Amygdala (tissue), 56 donors: ENCODE measurements at places on chromosomes 2 and 18.

DNA sequence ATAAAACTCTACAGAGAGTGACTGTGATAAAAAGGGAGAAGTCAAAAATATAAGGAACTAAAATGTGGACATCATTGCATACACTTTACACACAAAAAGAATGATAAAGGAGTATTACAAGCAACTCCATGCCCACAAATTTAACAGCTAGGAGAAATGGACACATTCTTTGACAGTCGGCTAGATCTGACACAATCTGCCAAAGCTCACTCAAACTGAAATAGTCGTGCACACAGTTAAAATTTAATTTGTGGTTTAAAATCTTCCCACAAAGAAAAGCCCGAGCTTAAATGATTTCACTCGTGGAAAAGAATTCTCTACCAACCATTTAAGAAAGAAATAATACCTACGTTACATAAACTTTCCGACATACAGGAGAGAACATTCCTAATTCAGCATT lies 132.4 kb downstream of the ZAP70 start:
- DNase-seq = no peak

- DNase-seq = no peak
Measured at GRCh38 chr2:127504552-127505430, 21.5 kb downstream of the IWS1 start.

- DNase-seq = no peak
Measured at GRCh38 chr2:200762127-200762526, 49.6 kb upstream of the BZW1 start.

GRCh38 chr2:135736546-135736945 lies 5.1 kb upstream of the UBXN4 start:
- DNase-seq = no peak

- DNase-seq = no peak
Measured at GRCh38 chr2:76759634-76760366, 762.4 kb downstream of the LRRTM4 start.

GRCh38 chr2:145736871-145737270 lies 1217.0 kb upstream of the ZEB2 start:
- no peak for DNase-seq

DNA sequence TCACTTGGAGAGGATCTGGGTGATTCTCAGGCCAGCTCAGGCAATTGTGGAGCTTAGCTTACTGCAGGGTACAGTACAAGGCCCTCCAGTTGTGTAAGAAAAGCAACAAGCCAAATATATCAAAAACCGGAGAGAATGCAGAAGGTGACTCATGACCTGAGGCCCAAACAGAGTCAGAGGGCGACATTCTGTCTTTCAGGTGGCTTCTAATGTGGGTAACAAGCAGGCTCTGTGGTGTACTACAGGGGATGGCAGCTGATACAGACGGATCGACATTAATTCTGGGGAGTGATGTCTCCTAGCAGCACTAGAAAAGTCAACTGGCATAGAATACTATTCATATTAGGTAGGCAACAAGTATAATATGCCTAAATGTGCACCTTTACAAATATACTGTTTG lies 219.5 kb upstream of the SOX11 start:
- DNase-seq = no peak

- no peak for DNase-seq
Measured at GRCh38 chr2:106953236-106953635, 67.3 kb upstream of the ST6GAL2 start.

DNA sequence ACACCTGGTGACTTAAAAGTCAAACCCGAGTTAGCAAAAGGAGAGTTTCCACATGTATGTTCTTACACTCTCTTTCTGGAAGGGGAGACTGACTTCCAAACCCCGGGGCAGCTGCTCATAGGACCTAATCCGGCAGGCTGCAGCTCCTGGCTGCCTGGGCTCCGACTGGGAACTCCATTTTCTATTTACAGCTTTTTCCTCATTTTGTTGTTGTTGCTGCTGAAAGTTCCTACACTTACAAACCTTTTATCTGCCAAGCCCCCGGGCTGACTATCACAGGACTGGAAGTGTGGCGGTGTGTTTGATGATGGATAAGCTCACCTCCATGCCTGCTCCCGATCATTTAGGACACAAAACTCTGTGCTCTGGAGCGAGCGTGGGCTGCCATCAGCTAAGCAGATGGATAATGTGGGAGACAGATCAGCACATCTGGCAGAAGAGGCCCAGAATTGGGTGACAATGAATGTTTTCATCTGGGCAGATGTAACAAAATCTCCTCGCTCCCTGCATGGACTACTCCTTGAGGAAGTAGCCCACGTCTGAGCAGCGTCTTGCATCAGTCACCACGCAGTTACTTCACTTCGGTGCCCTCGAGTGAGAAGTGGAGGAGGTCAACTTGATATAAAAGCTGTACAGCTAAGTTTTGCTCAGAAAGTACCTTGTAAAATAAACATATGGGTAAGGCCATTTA lies 114.4 kb upstream of the COPS8 start:
- DNase-seq = no peak

- no peak for DNase-seq
Measured at GRCh38 chr18:41703744-41704530, 251.1 kb upstream of the PIK3C3 start.

- no peak for DNase-seq
Measured at GRCh38 chr2:197925204-197925603, 120.8 kb downstream of the PLCL1 start.

DNA sequence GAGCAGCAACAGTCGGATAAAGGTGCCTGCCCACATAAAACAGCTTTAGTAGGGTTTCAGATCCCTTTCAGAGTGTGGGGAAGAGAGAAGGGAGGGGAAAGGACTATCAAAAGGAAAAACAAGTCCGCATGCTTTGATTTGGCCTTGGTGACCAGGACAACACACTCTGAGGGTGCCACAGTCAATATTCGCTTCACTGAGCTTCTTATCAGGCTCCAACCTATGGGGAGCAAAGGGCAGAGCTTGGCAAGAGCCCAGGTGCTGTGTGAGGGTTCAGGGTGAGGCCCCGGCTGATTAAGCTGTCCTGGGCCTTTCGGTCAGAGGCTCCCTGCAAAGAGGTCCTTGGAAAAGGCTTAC lies 237.4 kb upstream of the SMAD2 start:
- DNase-seq = no peak

GRCh38 chr18:46756025-46756558 lies 761 bp downstream of the ST8SIA5 start:
- DNase-seq = no peak

- DNase-seq = no peak
Measured at GRCh38 chr2:240557808-240558207, at the start of gene ANKMY1. Gene ANKMY1, minus strand, starts transcription at chr2:240557988. Its CDS starts 653 bp downstream, at chr2:240557335.

GRCh38 chr18:43620936-43621335 lies 343.6 kb upstream of the SYT4 start:
- DNase-seq = no peak

DNA sequence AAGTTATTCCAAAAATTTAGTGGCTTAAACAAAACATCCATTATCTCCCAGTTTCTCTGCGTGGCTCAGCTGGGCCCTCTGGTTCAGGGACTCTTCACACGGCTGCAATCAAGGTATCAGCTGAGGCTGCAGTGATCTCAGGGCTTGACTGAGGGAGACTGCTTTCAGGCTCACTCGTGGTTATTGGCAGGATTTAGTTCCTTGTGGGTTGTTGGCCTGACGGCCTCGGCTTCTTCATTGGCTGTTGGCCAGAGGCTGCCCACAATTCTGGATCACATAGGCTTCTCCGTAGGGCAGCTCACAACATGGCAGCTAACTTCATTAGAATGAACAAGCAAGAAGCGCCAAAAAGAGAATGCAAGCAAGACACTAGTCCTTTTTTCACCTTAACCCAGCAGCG lies 90.1 kb downstream of the ABI2 start:
- no peak for DNase-seq

- no peak for DNase-seq
Measured at GRCh38 chr2:186551323-186552050, 38.4 kb upstream of the ITGAV start.

GRCh38 chr2:232502911-232503808 lies 15.5 kb upstream of the ECEL1 start:
- DNase-seq = no peak

DNA sequence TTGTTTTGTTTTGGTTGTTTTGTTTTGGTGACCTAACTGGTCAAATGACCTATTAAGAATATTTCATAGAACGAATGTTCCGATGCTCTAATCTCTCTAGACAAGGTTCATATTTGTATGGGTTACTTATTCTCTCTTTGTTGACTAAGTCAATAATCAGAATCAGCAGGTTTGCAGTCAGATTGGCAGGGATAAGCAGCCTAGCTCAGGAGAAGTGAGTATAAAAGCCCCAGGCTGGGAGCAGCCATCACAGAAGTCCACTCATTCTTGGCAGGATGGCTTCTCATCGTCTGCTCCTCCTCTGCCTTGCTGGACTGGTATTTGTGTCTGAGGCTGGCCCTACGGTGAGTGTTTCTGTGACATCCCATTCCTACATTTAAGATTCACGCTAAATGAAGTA lies at the start of gene TTR:
Gene TTR, plus strand, starts transcription at position 250 of the 400 bp plus-strand sequence. Its CDS starts 26 bp downstream, at position 276.
- DNase-seq = no peak

GRCh38 chr2:181468811-181469210 lies 11.6 kb downstream of the ITGA4 start:
- no peak for DNase-seq

DNA sequence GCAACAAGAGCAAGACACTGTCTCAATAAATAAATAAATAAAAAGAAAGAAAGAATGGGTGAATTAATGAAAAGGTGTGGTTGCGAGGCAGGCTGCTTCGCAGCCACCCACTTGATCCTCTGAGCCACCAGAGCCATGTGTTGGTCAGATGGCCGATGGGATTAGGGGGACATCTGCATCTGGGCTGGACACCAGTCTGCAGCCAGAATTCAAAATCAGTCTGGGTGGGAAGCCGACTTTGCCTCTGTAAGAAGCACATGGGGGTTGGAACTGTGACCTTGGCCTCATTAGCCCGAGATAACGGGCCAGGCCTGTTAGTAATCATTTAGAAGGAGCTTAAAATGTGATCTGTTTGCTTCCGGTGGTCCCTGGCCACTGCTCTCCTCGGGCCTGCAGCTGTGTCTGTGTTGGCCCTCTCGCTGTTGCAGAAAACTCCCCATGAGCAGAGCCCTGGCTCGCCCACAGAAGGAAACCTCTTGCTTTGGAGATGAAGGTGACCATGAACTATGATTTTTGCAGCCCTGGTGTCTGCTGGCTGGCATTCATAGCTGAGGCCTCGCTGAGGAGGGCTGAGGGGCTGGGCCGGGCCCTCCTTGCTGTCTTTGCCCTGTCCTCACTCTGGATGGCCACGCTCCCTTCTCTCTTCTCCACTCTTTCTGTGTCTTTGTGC lies 94.4 kb downstream of the DYSF start:
- DNase-seq = no peak

DNA sequence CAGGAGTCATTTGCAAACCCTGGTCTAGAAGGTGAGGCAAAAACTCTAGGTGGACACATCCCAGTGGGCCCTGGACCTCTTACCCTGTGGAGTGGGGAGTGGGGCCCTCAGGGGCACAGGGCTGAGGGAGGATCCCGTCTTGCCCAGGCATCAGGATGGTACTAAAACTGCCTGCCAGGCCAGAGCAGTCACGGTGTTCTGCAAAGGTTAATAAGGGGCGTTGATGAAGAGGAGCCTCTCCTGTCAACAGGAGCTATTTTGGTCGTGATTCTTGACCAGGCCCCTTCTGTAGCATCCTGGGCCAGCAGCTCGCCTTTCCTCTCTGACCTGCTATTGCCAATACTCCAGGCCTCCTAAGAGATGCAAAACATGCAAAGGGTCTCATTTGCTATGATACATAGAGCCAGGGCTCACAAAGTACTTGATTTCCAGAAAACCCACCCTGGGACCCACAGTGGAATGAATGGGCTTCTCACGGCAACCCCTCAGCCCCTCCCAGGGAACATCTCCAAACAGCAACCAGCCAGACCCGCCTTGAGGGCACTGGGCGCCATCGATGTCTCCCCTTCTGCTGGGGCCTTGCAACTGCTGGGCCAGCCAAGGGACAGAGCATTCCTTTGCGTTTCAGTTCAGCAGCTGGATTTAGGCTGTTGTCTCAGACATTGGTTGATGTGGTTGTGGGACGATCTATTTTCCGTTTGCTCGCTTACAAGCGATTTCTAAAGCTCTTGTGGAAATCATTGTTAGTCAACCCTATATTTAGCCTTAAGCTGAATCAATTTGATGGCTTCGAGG lies 111.1 kb downstream of the PDCL3 start:
- DNase-seq = no peak

DNA sequence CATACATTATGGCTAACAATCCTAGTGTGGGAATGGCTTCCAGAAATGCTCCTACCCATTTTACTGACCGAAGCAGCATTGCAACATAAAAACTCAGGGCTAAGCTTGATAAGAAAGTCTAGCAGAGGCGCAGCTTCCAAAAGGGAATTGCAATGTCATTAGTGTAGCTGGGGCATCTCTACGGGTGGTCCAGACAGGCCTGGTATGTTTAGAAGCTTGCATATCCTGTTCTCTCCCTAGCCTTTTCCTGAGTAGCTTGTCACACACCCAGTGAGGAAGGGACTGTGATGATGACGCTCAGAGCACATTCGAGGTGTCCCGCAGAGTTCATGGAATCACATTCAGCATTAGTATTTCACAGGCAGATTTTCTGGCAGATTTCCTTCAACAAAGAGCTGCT lies 38.0 kb upstream of the COL5A2 start:
- no peak for DNase-seq

GRCh38 chr2:234955971-234956509 lies 4.2 kb downstream of the SH3BP4 start:
- no peak for DNase-seq

DNA sequence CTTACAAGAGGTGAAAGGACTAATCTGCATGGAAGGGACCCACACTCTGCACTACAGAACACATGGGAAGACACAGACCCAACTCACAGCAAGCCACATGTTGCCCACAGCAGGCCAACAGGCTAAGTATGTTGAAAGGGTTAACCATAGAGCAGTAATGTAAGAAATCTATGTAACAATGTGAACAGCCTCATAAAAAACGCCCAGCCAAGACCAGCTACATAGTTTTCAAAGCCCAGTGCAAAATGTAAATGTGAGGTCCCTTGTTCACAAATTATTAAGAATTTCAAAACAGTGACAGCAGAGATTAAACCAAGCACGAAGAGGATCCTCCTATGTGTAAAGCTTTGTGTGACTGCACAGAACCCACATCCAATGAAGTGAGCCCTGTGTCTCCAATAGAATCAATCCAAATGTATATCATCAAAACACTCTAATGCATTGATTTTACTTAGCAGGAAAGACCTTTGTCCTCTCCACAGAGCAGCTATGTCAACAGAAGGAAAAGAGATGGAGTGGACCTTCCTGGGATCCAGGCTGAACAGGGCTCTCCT lies 210.1 kb downstream of the AGPS start:
- DNase-seq = no peak

DNA sequence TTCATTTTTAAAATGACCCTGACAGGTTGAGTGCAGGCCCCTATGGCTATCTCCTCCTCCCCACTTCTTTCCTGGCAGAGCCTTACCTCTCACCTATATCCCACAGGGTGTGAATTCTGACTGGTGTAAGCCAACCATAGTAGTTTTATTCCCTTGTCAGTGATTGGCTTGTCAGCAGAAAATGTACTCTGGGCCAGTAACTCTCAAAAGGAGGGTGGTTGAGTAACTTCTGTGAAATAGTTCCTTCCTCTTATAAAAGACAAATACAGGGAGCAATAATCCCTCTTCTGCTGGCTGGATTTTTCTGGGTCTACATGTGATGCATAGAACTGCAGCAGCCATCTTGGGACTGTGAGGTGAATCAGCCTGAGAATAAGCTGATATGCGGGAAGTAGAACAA lies 83.4 kb downstream of the RAPH1 start:
- no peak for DNase-seq
